ENCODE measurements at places on chromosomes 4 and X.

- no peak for DNase-seq
These were observed 22.1 kb upstream of the NDNF start for GRCh38 chr4:121094297-121094966.

- no peak for DNase-seq
These were observed 46.8 kb upstream of the ELF2 start for GRCh38 chr4:139223682-139224317.

- DNase-seq: no peak
These were observed 4.2 kb downstream of the PRDM8 start for GRCh38 chr4:80201252-80202151.

DNA sequence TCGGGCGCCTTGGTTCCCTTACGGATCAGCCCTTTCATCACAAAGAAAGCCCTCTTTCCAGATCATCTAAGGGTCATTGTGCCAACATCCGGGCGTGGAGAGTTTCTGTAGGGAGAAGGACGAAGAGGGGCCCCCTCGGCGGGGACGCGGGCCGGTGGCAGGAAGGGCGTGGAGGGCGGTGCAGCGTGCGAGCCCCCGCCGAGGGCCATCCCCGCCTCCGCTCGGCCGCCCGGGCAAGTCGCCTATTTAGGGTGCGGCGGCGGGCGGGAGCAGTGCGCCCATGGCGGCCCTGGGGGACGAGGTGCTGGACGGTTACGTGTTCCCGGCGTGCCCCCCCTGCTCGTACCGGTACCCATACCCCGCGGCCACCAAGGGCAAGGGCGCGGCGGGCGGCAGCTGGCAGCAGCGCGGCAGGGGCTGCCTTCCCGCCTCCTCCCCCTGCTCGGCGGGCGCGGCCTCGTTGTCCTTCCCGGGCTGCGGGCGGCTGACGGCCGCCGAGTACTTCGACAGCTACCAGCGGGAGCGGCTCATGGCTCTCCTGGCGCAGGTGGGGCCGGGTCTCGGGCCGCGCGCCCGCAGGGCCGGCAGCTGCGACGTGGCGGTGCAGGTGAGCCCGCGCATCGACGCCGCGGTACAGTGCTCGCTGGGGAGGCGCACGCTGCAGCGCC is at the start of gene ZAR1:
TSS of gene ZAR1 (plus strand) at position 241 of the 668 bp plus-strand sequence. CDS start at position 281, 40 bp downstream.
- DNase-seq: no peak

GRCh38 chr4:33537527-33537926 is 2706.8 kb downstream of the ARAP2 start:
- no peak for DNase-seq

All from GM10248 (cell line).